Bone marrow (tissue), 2 donors: ENCODE measurements at places on chromosomes 7 and 10.

DNA sequence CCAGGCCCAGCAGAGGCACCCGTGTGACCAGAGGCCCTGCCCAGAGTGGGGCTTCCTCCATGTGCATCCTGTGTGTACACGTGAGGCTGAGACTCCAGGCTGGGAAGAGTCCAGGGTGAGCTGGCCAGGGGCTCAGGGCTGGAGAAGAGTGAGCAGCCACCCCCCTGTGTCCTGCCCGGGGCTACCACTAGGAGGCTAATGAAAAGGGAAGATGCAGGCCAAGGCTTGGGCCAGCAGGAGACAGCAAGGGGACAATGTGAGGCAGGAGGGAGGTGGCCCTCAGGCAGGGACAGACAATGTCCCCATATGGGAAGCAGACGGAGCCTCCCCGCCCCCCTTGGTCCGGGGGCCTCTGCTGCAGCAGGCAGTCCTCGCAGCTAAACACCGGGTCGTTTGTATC, 102.0 kb downstream of the HIF1AN start:
- no peak for DNase-seq

DNA sequence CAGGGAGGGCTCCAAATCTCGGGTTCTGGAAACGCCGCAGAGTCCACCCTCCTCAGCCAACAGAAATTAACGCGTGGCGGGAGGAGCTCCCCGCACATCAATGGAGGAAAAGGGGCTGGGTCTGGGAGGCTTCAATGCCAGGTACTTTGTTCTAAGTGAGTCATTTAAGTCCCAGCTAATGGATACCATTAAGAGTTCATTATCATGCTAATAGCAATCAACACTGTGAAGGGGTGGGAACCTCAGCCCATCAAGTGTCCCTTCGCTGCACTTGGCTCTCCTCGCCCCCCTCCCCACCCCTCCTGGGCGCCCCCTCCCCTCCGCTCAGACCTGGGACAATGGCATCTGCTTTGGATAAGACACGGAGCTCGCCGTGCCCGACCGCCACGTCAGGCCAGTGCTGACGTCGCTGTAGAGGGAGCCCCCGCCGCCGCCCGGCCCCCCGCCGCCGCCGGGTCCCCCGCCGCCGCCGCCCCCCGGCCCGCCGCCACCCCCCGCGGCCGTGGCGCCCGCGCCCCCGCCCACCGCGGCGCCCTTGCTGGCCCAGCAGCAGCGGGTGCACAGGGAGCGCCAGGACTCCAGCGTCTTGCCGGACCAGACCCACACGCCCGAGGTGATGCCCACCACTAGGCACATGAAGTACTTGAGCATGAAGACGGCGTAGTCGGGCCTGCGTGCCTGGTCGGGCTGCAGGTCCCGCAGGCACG, 2.9 kb downstream of the FZD8 start:
- DNase-seq = no peak

DNA sequence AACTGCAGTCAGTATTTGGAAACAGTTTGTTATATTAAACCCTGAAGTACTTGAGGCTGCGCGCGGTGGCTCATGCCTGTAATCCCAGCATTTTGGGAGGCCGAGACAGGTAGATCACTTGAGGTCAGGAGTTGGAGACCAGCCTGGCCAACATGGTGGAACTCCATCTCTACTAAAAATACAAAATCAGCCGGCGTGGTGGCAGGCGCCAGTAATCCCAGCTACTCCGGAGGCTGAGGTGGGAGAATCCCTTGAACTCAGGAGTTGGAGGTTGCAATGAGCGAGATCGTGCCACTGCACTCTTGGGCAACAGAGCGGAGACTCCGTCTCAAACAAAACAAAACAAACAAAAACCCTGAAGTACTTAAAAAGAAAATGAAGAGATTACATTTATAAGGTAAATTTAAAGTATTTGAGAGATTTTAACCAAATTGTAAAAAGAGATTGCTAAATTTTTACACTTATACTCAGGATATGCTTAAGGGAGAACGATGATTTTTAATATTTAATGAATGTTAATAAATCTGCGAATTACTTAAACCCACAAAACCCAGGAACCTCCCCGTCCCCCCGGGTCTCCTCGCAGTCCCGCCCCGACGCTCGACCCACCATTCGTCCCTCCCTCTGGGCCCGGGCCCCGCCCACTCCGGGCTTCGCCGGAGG, 425 bp upstream of the MTG1 start:
- no peak for DNase-seq

DNA sequence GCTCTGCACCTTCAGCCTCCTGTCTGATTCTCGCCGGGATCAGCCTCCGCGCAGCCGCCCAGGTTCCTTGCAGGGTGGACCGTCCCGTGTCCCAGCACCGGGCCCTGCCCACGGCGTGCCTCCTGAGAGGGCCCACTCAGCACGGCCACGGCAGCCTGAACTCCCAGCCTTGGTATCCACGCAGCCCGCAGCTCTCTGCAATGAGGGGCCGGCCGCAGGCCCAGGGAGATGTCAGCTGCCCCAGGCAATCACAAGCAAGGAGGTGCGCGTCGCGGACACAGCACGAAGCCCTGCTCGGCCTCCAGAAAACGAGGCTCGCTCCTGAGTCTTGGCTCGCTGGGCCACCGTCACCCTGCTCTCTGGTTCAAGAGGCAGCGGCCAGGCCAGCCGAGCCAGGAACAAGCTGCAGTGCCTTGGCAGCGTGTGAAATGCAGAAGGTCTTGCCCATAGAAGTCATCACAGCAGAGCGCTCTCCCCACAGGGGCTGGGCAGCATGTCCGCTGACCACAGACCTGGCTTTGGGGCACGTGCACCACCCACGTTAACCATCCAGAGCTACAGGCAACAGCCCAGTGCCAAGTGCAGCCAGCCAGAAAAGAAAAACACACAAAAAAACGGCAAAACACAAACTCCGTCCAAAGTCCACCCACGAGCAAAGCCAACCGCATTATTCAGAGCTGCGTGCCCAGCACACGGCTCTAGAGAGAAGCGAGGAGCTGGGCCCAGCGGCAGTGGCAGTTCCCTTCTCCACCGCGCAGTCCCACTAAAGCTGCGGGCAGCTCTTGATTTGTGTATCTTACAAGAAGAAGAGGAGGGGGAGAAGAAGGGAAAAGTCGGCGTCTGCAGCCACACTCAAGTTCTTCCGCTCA, 13.9 kb downstream of the GPER1 start:
- no peak for DNase-seq

GRCh38 chr7:113799896-113800295, 118.9 kb downstream of the PPP1R3A start:
- no peak for DNase-seq

- no peak for DNase-seq
These were observed 1049.9 kb downstream of the REEP3 start for GRCh38 chr10:64571056-64571455.

DNA sequence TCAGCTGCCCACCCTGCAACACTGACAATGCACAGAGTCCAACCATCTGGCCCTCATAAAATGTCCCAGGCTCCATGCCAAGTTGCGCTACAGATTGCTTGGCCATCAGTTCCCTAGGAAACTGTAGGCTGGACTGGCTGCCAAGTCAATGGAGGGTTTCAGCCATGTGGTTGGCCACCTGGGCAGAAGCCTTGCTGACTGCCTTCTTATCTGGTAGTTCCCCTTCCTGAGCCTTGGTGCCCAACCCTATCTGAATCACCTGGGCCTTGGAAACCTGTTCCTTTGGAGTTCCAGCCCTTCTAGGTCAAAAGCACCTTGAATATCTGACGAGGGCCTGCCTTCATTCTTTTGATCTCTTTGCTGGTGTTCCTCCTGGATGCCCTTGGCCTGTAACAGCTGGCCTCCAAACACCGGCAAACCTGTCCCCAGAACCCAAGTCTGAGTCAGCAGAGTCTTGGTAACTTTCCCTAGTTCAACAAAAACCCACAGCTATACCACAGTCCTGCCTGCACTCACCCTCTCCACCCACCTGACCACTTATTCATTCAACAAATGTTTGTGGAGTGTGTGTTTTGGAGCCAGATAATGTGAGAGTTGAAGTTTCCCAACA, 37.4 kb upstream of the KDM7A start:
- no peak for DNase-seq

- no peak for DNase-seq
These were observed 14.6 kb downstream of the SFRP4 start for GRCh38 chr7:37901890-37902524.

- DNase-seq = no peak
These were observed 4.0 kb upstream of the GIMAP8 start for GRCh38 chr7:150446288-150446938.
